COLO829 (cell line): ENCODE measurements at places on chromosomes 2 and 18.
A peak's percentile ranks its signal among the peaks of the same experiment; 100 is the strongest.

- DNase-seq: peak; percentile 46
These were observed 18.8 kb upstream of the FN1 start for GRCh38 chr2:215454519-215455246.

DNA sequence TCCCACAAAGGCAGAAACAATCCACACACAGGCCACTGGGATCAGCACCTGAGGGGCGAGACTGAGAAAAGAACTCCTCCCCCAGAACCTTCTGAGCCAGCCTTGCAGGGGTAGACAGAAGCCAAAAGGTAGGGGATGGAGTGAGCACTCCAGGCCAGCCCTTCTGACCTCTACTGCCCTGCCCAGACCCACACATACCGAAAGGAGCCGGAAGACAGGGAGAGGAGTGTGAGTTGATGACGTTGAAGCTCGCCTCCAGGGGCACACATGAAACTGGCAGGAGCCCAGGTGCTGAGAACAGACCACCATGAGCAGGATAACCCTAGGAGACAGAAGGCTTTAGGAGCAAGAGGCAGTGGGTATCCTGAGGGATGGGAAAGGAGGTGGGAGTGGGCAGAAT, 1.8 kb downstream of the SLC23A3 start:
- DNase-seq: no peak

GRCh38 chr2:149399934-149400615, 69.7 kb downstream of the LYPD6 start:
- DNase-seq: no peak

DNA sequence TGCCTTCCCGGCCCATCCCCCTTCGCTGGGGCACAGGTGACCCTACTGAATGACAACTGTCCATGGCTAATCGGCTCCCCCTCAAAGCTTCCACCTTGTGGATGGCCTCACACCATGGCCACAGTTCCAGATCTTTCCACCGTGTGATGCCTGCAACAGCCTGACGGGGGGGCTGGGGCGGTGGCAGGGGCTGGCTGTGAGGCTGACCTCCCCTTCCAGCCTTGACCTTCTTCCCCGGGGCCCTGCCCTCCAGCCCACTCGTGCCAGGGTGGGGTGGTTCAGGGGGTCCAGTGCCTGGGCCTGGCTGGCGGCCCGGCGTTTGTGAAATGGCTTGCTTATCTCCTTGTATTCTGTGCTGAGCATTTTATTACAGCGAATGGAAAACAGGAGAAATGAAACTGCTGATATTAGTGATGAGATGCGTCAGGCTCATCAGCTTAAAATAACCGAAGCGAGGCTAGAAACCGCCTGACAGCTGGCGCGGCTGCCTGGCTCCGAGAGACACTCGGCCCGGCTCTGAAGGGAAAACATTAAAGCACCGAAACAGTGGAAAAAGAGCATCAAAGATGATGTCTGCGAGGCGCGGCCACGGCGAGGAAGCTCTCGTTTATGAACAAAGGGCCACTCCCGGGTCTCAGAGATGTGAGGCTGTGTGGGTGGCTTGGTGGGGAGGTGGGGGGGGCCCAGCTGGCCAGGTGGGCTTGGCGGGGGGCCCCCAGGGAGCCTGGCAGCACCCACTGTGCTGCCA, 916 bp upstream of the PDCD1 start:
- no peak for DNase-seq

- DNase-seq: peak; percentile 86
These were observed 125.6 kb downstream of the GRB14 start for GRCh38 chr2:164495491-164496223.

GRCh38 chr18:49400398-49401072, 59.9 kb downstream of the DYM start:
- no peak for DNase-seq

DNA sequence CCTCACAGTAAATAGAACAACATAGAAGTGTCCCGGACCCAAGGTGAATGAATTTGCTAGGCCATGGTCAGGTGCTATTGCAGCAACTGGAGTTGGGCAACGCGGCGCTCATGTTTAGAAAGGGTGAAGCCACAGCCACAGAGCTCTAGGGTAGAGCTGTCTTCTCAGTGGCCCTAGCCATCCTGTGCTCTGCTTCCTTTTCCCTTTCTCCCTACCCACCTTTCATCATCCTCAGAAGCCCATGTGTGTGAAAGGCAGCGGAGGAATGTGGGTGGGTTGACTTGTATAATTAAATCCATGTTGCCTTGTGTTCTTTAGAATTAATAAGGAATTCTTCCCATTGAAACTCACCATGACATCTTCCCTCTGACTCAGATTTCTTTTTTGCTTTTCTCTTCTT, 336.7 kb downstream of the OSR1 start:
- DNase-seq: no peak

- DNase-seq: no peak
These were observed 29.3 kb upstream of the COPS8 start for GRCh38 chr2:237056287-237056875.

- DNase-seq: peak; percentile 20
These were observed 15.7 kb downstream of the FAM98A start for GRCh38 chr2:33583194-33583938.

- no peak for DNase-seq
These were observed 422.0 kb upstream of the ID2 start for GRCh38 chr2:8259841-8260178.

- DNase-seq: peak; percentile 40
These were observed 204.0 kb upstream of the ID2 start for GRCh38 chr2:8477552-8478470.

DNA sequence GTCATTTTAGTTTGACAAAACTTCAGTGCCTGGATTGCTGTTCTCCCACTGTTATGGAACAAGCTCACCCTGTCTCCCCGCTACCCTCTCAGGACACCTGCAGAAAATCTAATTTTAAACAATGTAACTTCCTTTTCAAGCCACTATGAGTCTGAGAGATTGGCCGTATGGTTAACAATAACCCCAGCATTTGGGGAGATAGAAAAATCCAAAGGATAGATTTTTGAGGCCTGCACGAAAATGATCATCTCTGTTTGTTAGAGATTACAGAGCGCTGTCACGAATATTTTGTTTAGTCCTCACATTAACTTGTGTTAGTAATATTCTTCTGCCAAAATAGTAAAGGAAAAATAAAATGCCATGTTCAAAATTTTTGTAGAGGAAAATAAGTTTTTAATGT, 24.7 kb downstream of the CAB39 start:
- DNase-seq: no peak

DNA sequence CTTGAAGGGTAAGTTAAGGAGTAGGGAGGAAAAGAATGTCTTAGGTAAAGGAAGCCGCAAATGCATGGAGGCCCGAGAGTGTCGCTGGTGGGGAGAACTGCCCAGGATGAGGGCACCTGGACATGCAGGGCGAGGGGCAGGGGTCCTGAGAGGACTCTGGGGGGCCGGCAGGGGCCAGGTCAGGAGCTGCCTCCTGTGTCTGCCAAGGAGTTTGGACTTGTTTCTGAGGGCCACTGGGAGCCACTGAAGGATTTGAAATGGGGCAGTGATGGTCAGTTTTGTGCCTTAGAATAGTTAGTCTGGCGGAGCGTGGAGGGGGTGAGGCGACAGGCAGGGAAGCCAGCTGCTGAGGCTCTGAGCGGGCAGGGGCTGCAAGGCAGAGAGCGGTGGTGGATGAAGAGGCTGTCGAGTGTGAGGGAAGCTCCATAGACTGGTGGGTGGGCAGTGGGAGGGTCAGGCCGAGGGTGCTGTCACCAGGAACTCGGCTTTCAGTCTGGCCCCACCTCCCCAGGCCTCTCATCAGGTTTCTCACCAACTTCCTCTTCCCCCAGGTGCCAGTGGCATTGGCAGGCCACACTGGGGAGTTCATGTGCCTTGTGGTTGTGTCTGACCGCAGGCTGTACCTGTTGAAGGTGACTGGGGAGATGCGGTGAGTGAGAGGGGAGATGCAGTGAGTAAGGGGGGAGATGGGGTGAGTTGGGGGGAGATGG, 14.7 kb upstream of the SLC4A3 start:
- no peak for DNase-seq

- DNase-seq: no peak
These were observed 258.9 kb upstream of the TRIB2 start for GRCh38 chr2:12457831-12458230.
